PC-9 (cell line): ENCODE measurements at places on chromosomes 3 and 15.

DNA sequence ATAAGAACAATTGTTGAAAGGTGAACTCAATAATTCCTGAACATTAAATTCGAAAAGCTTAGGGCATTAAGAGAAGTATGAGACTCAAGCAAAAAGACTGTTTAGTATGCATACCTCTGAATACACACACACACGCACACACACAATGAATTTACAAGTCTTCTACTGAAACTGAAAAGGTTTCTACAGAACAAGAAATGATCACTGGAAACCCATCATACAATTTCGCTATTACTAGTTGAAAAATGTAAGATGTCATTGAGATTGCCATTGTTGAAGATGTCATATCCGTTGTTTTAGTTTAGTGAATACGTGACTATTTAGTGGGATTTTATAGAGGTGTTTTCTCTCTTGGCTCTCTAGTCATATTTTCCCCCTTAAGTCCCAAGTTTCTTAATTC lies 106.8 kb downstream of the FOXB1 start:
- DNase-seq: no peak

GRCh38 chr3:53555068-53555588 lies 60.7 kb downstream of the CACNA1D start:
- DNase-seq: no peak

GRCh38 chr15:83396101-83396500 lies 51.0 kb upstream of the SH3GL3 start:
- DNase-seq: no peak

DNA sequence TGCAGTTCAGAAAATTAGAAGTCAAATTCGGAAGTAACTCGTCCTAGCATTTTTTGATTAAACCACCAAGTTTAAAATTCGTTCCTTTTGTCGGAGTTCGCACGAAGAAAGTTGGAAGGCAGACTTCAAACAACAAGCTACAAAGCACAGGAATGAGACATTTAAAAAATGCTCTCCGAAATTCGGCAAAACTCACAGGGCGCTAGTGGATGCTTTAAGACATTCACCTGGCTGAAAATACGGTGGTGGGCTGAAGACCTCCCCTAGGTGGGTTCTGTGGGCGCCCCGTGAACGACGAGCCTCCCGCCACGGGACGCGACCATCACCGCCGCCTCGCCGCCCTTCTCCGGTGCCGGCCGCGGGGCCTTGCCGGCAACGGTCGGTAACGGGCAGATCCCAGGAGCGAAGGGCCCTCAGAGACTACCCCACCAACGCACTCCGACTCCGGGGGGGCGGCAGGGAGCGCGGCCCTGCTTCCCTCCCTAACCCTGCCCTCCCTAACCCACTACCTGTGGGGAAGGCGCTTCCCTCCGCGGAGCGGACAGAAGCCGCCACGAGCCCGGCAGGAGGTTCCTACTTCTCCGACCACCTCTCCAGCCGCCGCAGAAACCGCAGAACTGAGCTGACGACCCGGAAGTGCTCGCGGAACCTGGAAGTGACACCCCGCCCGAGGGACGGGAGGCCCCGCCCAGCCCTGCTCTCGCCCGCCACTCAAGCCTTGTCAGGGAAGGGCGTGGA lies at the start of gene GTF2A2:
Gene GTF2A2, minus strand, starts transcription at position 619 of the 738 bp plus-strand sequence. CDS start 5,238 bp downstream, outside the sequence.
- peak; percentile 84 for DNase-seq

DNA sequence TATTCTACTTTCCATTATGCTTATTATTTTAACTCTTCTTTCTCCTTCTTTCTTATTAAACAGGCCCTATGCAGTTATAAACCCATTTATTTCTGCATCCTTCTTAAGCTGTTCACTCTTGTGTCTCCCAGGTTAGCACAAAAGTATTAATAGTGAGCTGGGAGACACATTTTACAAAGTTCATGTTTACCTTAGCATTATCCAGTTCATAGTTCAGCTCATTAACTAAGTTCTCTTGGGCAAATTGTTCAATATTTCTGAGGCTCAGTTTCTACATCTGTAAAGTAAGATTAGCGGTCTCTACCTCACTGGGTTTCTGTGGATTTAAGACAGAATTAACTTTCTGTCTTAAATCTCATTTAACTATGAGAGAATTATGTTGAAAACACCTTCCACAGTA lies 31.2 kb upstream of the UMPS start:
- DNase-seq: no peak
